CD4-positive, alpha-beta T cell treated with Interleukin-15 for 4 hours (primary cell): ENCODE measurements at places on chromosomes 4 and X.

- no peak for DNase-seq
These were observed 5.4 kb upstream of the RS1 start for GRCh38 chrX:18677161-18677869.

DNA sequence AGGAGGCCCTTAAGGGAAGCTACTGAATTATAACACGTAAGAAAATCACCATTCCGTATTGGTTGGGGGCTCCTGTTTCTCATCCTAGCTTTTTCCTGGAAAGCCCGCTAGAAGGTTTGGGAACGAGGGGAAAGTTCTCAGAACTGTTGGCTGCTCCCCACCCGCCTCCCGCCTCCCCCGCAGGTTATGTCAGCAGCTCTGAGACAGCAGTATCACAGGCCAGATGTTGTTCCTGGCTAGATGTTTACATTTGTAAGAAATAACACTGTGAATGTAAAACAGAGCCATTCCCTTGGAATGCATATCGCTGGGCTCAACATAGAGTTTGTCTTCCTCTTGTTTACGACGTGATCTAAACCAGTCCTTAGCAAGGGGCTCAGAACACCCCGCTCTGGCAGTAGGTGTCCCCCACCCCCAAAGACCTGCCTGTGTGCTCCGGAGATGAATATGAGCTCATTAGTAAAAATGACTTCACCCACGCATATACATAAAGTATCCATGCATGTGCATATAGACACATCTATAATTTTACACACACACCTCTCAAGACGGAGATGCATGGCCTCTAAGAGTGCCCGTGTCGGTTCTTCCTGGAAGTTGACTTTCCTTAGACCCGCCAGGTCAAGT lies 6.9 kb upstream of the MSANTD1 start:
- no peak for DNase-seq

GRCh38 chr4:101155945-101156344 lies 191.4 kb downstream of the PPP3CA start:
- DNase-seq: no peak

DNA sequence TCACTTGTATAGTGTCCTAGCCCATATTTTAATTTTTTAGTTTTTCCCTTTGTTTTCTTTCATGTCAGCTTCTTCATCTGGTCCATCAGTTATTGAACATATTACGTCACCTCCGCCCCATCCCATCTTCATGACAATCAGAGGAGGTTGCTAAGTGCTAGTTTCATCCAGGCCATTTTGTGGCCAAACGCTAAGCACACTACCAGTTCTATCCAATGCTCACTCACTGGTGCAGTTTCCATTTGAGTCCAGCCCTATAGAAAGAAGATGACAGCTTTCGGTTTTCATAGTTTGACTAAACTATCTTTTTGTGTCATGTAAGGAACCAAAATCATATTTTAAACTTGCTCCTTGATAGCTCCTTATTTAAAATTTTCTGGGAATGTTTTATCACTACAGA lies 304.2 kb downstream of the TENM3 start:
- DNase-seq: no peak

DNA sequence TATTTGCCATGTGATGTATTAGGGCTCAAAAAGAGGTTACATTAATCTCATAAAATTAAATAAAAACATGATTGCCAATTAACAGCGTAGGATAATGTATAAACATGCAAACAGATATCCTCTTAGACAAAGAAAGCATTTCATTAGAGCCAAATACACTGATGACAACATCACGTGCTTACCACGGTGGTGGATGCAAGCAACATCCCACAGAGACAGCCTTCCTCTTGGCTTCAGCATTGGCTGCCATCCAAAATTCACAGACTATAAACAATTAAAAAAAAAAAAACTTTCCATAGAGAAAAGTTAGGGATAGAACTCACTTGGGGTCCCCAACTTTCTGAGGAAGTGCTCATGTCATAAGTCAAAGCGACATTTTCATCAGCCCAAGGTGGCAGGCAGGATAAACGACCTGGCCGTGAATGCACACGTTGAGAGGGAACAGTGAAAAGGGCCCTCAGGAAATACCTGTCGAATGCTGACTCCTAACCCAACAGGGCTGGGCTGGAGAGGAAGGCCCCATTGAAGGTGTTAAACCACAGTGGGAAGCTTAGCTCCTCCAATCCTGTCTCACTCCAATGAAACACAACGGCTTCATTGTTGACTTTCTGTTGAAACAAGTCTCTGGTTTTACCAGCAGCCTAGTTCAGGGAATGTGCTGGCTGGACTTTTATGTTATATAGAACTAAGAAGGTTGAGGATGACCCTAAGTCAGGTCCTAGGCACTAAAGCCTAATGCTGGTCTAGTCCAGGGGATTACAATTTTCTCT lies 48.4 kb downstream of the IDS start:
- DNase-seq: no peak

- no peak for DNase-seq
These were observed 394.5 kb downstream of the KCNIP4 start for GRCh38 chr4:21554066-21554465.
